ENCODE measurements at places on chromosomes 2 and 18.

DNA sequence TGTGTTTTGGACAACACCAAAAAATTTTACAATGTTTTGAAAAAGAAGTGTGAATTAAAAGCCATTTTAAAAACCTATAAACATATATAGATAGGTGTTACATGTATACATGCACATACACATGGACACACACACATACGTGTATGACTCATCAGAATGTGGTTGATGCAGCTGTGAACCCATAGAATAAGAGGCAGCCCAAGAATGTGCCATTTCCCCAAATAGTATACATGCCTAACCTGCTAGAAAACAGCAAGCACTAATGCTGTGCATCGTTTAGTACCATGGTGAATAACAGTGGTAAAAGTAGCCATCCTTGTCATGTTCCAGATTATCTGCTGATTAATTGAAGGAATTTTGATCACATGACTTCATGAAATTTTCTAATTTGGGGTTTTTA is 149.0 kb downstream of the DSEL start:
- no peak for DNase-seq

DNA sequence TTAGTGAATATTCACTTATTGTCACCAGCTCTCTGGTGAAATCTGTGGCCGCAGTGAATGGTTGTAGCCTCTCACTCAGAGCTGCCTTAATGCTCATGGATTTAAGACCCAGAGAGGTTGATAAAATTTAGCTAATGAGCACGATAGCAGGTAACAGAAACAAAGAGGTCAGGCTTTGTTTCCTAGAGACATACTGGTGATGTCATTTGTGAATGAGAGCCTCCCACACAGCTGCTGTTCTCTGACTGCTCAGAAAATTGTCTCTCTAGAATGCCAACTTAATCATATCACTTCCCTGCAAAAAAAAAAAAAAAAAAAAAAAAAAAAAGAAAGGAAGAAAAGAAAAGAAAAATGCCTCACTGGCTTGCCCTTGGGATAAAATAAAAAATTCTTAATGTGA is 411.7 kb upstream of the MYT1L start:
- DNase-seq: peak; percentile 17

DNA sequence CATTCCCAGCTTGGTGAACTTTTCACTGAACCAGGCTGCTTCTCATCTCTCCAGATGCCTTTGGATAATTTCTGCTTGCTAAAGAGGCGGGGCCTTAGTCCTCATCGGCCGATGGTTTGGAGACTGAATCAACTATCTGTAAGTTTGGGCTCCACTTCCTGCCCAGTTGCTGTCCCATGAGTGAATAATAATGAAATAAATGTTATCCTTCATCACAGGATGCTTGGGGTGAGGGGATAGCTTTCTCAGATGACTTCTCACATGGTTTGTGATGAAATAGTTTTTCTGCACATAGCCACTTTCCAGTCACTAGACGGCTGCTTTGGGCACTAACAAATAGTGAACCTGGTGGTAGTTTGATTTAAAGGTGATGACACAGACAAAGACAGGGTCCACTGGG is 376.6 kb upstream of the TRIB2 start:
- DNase-seq: no peak

GRCh38 chr2:109382226-109382895 is 231.4 kb downstream of the SEPTIN10 start:
- DNase-seq: no peak

- peak; percentile 45 for DNase-seq
These were observed 4.6 kb downstream of the INHA start for GRCh38 chr2:219576505-219577388.

GRCh38 chr2:117691595-117691994 is 122.9 kb upstream of the DDX18 start:
- DNase-seq: no peak

DNA sequence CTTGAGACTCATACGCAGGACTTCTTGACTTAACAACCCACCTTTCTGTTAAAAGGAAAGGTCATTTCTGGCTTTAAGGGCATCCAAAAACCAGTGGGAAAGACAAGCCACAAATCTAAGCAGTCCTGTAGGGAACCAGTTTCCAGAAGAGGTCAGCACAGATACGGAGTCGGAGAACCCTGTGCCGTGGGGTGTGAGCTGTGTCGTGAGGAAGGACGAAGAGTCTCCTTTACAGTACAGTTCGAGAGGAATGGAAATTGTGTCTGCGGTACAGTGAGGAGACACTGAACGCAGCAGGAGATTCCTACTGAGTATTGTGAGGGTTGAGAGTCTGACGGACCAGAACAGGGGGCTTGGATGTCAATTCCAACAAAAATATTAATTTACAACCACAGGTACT is 17.7 kb downstream of the SLC30A3 start:
- no peak for DNase-seq

GRCh38 chr18:77039196-77040130 is 93.1 kb downstream of the MBP start:
- DNase-seq: no peak

GRCh38 chr2:201057715-201058248 is 13.7 kb downstream of the HYCC2 start:
- no peak for DNase-seq

- DNase-seq: no peak
These were observed 307.1 kb downstream of the GRB14 start for GRCh38 chr2:164314148-164314547.

DNA sequence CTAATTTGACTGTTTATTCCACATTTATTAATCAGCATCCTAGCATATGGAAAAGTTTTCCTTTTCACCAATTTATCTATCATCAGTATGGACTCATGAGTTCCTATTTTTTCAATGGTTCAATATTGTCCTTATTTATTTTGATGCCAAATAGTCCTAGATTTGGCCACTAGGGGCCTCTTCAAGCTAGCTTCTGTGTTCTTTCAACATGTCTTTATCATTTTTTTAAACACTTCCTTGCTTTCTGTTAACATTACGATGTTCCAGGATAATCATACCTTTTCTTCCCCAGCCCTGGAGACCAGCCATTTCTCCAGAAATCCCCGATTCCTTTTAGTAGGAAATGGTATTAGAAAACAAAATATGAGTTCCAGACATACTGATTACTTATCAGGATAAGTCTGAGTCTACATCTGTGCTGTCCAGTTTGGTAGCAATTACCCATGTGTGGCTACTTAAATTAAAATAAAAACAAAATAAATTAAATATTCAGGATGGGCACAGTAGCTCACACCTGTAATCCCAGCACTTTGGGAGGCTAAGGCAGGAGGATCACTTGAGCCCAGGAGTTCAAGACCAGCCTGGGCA is 70.6 kb downstream of the RPE start:
- DNase-seq: peak; percentile 12

DNA sequence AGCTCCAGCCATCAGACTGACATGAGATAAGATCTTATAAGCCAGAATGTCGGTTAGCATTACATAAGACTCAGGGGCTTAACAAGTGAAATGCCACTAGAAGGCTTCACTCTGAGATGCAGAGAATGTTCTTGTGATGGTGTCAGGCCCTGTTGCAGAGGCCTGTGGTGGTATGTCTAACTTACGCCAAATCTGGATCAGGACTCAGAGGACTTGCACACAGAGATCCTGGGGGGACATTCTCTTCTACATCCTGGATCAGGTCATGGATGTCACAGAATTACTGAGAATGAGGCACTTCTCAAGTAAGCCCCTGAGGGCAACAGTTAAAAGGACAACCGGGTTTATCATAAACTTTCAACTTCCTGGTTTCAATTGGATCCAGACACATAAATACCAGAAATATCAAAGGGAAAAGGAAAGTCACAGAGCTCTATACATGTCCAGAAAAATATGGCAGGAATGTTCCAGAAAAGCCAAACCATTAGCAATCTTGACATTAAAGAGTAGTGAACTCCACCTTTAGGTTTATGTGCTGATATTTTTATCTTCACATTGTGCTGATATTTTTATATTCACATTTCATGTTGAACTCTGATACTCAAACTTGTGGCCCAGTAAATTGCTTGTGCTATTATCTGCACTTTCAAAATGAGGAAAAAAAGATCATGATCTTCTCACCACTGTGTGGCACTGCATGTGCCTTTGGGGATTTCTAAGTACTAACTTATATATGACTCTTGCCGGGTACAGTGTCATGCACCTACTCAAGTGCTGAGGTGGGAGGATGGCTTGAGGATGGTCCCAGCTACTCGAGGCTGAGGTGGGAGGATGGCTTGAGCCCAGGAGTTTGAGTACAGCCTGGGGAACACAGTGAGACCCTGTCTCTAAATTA is 137.5 kb upstream of the RNF152 start:
- no peak for DNase-seq

DNA sequence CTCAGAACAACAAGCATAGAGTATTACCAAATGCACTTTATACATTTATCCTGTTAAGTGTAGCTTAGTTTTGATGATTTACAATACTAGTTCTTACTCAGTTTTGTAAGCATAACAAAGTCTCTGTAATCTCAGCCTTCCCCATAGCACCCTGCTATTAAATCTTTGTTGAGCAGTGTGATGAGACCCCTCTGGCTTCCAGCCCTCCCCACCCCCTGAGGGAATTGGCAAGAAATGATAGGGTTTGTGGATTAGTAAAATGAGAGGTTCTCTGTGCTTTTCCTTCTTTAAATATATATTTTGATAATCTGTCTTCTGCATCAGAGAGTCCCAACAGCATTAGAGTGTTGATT is 37.2 kb downstream of the ZNF521 start:
- no peak for DNase-seq

DNA sequence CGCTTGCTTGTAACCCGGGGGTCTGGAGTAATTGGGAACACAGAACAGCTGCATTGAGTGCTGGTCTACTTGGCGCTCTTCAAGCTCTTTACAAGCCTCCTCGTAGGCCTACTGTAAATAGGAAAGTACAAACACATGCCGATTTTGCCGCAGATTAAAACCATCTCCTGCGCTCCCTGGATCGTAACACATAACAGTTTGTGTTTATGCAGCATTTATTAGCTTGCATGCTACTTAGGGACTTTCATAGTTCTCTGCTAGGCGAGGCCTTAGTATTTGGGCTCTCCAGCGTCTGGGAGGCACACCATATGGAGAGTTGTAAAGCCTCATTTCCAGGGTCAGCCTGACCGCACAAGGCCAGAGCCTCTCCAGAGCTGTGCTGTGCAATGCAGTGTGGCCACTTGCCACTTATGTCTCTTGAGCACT is 84.0 kb upstream of the HAAO start:
- no peak for DNase-seq

GRCh38 chr18:6624661-6625311 is 104.7 kb upstream of the ARHGAP28 start:
- no peak for DNase-seq
